Heart left ventricle (tissue), 16 donors: ENCODE measurements at places on chromosomes 2 and 18.

GRCh38 chr2:20094955-20095354 is 43.5 kb upstream of the LAPTM4A start:
- no peak for DNase-seq

DNA sequence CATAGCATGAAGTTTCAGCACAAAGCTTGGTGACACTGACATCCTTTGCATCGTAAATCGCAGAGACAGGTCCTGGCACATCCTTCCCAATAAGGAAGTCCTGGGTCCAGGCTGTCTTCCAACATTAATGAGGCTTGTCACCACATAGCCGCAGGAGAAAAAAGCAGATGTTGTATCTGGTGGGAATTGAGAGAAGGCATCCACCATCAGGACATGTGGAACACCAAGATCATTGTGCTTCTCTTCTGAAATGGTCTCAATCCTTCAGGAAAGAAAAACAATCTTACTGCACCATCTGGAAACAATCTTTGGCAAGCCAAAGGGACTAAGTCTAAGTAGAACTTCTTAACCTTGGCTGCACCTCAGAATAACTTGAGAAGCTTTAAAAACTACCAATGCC is 119.0 kb upstream of the ARHGAP28 start:
- no peak for DNase-seq

GRCh38 chr18:76384114-76384790 is 110.8 kb downstream of the ZNF516 start:
- DNase-seq: no peak

DNA sequence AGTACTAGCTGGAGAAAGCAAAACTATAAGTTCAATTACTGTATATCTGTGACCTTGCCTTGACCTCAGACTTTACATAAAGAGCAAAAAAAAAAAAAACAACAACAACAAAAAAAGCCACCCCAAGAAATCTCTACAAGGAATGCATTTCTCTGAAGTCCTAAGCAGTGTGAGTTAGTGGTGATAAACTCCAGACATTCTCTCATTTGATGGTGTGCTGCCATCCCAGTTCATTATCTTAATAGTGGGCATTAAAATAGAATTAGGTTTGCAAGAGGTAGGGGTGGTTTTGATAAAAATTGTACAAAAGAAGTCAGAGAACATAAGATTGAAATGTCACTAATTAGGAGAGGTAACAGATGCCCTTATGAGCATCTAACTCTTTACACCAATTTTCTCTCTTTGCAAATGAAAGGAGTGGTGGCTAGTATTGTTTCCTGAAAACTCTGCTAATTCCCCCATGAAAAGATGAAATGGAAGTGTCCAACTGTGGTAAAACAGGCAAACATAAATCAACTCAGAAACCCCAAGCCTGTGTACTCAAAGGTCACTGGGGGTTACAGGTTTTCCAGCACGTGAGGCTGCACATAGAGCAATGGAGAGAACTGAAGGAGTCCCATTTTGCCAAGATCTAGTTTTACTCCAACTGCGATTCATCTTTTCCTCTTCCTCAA is 131.9 kb downstream of the MEIS1 start:
- DNase-seq: no peak

GRCh38 chr18:49343179-49343578 is 117.3 kb downstream of the DYM start:
- DNase-seq: no peak

GRCh38 chr2:177195194-177195593 is 17.4 kb upstream of the HNRNPA3 start:
- no peak for DNase-seq

DNA sequence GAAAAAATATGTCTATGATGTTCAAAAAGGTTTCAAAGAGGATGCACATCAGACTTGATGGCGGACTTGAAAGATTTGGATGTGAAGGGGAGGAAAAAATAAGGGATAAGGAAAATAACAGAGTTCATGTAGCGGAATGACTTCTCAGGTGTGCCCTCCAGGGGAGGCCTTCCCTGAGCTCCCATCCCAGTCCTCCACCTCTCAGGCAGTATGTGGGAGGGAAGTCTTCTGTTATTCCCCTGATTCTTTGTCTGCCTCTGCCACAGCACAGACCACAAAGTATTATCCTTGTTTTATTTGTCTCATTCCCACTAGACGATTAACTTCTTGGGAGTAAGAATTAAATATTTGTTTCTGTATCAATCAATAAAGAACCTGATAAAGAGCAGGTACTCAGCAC is 17.7 kb downstream of the COL5A2 start:
- no peak for DNase-seq

- no peak for DNase-seq
Measured at GRCh38 chr2:16726147-16726546, 60.5 kb upstream of the CYRIA start.

DNA sequence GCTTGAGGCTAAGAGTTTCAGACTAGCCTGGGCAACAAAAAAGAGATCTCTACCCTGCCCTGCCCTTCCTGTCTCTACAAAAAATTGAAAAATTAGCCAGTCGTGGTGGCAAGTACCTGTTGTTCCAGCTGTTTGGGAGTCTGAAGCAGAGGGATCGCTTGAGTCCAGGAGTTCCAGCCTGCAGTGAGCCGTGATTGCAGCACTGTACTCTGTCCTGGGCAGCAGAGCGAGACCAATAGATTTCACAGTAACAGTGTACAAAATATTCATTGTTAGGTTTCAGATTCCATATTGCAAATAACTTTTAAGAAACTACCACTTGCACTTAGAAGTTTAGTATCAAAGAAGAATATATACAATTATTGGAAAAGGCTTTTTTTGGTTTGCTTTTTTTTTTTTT is 54.3 kb downstream of the B3GNT2 start:
- no peak for DNase-seq

DNA sequence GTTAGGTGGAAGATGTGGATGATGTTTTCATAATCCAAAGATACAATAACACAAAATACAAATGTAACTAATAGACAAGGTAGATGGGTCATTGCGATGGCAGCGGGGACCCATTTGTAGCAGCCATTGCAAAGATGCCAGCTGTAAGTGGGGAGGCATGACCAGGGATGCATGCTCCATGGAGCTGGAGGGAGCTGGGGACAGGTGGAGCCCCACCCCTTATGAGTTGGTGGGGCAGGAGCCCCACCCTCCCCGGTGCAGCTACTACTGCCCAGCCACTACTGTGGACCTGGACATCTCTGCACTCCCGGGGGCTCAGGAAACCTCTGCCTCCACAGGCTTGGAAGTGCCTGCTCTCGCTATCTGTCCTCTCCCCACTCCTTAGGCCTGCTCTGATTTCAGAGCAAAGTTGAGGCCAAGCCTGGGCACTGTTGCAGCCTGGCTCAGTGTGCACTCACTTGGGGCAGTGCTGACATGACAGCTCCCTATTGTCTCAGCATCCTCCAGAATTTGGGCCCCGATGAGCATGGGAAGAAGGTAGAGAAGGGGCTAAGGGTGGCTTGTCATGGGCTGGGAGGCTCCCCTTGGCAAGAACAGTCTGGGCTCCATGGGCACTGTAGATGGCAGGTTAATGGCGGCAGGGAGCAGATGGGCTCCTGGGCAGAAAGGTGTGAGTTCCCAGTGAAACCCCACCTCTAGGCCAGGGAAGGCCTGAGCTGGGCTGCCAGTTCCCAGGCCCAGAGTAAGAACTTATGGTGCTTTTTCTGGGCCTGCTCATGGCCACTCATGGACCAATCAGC is 81.1 kb downstream of the ZNF804A start:
- DNase-seq: no peak

DNA sequence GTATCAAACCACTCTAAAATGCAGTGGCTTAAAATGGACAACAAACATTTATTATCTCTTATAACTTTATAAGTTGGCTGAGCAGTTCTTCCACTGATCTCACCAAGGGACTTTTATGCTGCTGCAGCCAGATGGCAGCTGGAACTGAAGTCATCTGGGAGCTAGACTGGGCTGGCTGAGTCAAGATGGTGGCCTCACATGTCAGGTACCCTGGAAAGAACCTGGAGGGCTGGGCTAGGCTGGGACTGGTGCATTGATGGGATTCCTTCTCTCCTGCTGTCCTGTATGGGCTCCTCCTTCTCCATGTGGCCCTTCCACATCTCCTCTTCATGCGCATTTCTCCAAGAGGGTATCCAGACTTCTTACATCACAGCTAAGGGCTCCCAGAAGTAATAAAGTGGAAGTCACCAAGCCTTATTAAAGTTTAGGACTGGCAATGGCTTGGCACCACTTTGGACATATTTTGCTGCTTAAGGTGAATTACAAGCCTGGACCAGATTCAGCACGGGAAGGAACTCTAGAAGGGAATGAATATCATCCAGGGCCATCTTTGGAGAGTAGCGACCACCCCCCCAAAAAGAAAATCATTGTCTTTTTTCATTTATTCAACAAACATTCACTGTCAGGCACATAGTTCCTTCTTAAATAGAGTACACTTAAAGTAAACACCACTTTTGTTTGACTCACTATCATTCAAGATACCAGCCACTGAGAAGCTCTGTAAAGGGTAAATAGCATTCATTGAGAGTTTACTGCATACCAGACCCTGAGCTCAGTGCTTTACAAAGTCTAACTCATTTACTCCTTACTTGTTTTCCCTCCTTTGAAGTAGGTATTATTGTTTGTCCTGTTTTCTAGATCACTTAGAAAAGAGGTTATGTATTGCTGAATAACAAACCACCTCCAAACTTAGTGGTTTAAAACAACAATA is 138.0 kb downstream of the ZFP36L2 start:
- DNase-seq: no peak

GRCh38 chr2:233977296-233977837 is 60.2 kb downstream of the TRPM8 start:
- DNase-seq: no peak

GRCh38 chr2:47727956-47728355 is 55.0 kb upstream of the MSH6 start:
- DNase-seq: no peak

DNA sequence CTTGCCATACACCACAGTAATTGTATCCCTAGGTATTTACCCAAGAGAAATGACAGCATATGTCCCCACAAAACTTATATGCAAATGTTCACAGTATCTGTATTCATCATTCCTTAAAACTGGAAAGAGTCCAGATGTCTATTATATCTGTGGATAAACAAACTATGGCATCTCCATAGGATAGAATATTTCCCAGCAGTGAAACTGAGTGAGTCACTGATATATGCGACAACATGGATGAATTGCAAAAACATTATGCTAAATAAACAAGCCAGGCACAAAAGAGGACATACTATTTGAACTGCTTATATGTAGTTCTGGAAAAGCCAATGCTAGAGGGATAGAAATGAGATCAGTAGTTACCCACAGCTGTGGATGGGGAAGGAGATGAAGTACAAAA is 359.4 kb upstream of the DSEL start:
- DNase-seq: no peak
